ENCODE measurements at places on chromosomes 7 and 10.

GRCh38 chr7:105141068-105141467 lies 127.1 kb downstream of the KMT2E start:
- peak; percentile 78 for DNase-seq

DNA sequence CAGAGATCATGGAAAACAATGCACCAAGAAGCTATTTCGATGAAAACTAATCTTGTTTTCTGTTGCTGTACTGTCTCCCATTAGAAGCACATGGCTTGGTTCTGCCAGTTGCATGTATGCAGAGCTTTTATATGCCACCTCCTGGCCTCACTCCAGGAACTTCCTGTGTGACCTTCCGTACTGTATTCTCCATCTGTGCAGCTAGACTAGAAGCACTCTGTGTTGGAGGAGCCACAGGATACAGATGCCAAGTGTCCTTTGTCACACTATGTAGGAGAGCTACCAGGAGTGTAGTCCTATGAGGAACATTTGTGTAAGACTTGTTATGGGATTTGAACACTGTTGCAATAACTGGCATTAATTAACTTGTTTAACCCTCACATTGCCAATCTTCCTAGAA lies 503.5 kb upstream of the TPK1 start:
- no peak for DNase-seq

- DNase-seq, result no peak
Measured at GRCh38 chr7:45215601-45216062, 58.0 kb downstream of the RAMP3 start.

- DNase-seq, result no peak
Measured at GRCh38 chr10:76017733-76018433, 586.5 kb downstream of the LRMDA start.

- no peak for DNase-seq
Measured at GRCh38 chr7:15508258-15508657, 53.6 kb downstream of the AGMO start.

DNA sequence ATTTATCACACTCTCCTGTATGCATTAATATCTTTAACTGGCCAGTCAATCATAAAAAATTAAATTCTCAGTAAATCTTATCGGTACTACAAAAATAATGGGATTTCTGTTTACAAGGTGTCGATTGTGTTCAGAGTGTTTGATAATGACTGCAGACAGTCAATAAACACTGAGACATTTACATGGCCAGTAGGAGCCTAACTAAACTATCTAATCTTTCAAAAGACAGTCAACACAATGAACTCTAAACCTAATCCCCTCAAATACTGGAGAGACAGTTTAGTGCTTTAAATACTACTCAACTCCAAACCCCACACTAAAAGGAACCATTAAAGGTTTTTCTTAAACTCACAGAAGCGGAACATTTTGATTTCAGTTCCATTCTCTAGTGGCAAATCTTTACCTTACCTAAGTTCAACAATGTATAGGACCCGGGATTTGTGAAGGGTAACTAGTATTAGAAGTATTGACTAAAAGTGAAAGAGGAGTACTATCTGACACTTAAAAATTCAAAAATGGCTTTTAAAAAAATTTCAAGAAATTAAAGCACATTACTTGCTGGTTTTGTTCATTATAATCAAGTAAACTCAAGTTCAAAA lies 37.3 kb upstream of the EXOC6 start:
- DNase-seq, result no peak

GRCh38 chr7:142542942-142543341 lies 206.3 kb upstream of the PRSS1 start:
- DNase-seq, result no peak

DNA sequence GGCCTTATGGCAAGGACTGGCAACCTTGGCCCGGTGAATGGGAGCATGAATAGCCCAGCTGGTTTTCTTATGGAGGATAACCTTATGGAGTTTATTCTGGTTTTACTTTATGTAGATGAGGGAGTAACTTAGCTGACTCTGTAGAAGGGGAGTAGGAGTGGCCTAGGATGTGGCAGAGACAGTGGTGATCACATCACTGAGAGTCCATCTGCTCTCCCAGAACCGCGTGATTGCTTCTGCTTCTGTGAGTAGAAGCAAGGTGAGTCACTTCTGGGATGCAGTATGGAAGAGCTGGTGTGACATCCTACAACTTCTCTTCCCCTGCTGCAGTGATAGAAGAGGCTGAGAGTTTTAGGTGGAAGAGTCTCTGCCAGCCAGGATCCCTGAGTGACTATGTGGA lies 129.2 kb downstream of the RPS24 start:
- no peak for DNase-seq

- no peak for DNase-seq
Measured at GRCh38 chr7:94975336-94975735, 67.9 kb downstream of the PPP1R9A start.

DNA sequence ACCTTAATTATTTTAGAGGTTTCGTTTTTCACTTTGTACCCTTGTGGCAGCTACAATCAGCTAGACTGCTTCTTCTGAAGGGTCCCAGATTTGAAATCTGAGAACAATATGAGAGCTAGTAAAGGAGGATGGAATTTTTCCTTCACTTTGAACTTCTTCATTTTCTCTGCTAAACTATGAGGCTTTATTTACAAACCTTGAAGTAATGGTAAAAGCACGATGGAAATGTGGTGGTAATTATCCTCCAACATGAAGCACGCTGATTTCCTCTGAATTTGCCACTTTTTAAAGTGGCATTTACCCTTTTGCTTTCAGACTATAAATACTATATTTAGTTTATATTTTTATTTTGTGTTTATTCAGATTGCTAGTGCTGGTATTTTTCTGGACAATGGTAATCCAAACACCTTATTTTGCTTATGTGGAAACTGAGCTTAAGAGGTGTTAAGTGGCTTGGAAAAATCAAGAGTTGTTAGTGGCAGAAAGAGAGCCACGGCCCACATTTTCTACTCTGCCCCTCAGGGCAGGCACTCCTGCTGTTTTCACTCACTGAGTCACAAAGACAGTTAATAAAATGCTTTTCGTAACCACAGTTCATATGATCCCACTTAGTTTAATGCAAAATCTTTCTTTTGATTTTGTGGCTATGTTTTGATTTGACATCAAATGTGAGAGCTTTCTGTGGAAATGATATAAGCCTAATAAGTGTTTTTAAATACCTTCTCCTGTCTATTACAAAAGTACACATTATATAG lies 2.7 kb downstream of the SSMEM1 start:
- no peak for DNase-seq

GRCh38 chr10:86969421-86970041 lies 1.2 kb downstream of the ADIRF start:
- no peak for DNase-seq

DNA sequence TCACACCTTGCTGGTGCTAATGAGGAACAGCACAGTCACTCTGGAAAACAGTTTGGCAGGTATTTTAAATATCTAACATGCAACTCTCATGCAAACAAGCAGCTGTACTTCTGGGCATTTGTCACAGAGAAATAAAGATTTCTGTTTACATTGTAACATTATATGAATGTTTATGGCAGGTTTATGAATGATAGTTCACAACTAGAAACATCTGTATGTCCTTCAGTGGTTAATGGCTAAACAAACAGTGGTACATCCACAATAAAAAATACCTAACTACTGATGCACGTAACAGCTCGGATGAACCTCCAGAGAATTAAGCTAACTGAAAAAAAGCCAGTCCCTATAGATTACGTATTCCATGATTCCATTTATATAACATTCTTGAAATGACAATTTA lies 109.6 kb downstream of the GPR37 start:
- DNase-seq, result no peak

DNA sequence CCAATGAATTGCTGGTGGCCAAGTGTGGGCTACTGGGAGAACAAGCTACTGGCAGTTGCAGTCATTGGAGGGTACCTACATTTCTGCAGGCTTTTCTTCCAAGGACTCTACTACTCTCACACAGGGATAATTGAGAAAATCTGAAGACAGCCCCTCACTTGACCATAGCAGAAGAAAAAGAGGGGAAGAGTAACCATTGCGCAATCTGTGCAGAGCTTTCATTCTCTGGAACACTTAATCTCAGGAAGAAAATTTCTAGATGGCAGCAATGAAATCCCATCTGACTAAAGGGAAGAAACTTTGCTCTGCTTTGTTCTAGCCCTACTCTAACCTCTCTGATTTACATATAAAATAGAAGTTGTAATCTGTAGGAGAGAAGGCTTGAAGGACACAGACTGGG lies 1239.6 kb upstream of the SORCS1 start:
- DNase-seq, result no peak

DNA sequence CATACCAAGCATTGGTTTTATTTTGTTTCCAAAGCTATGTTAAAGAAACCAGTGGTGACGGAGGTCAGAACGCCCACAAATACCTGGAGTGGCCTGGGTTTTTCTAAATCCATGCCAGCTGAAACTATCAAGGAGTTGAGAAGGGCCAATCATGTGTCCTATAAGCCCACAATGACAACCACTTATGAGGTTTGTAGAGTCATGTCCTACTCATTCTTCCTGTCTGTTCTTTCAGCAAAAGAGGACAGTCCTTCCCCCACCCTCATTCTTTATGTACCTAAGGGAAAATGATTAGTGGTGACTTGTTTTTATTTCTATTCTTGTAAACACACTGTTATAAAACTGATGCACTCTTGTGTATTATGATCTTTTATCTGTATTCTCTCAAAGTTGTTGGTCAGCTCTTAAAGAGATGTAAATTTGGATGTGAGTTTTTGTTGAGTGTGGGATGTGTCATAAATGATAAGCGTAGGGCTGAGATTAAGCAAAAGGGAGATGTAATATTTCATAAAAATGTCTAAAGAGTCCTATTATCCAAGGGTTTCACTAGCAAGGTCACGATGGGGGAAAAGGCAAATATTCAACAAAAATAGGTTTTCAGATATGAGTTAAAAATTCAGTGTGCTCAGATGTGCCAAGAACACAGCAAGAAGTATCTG lies 294.4 kb downstream of the BICC1 start:
- no peak for DNase-seq
